ENCODE measurements at places on chromosomes 7 and 10. TPM values are rescaled to one million over a fixed set of nuclear protein-coding genes. Genes with fewer than 3 reads are reported as not detected.

Gene EPDR1
- 2.0 TPM for total RNA-seq

DNA sequence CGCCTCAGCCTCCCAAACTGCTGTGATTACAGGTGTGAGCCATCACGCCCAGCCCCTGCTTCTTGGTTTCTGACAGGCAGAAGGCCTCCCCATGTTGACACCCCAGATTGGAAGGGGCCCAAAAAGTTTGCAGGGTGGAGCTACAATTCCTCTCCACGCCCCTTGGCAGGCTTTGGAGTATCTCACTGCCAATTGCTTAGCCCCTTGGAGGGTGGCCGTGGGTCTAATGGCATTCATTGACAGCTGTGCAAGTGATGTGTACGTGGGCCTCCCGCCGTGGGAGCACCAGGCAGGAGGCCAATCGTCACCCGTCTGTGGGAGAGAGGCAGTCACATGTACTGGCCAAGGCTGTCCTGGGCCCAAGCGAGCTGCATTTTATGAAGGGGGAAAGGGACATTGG, 73.7 kb upstream of the PPIF start:
- peaks cover 62% of the 10 kb centered on the region for H3K4me1 ChIP-seq
- no peak overlapping the region for H3K4me3 ChIP-seq
- no peak for DNase-seq
- H3K36me3 ChIP-seq, result peaks cover 16% of the 10 kb centered on the region
- H3K27me3 ChIP-seq, result no peaks in the 10 kb centered on the region

Gene BMS1
- 10.4 TPM for total RNA-seq

Gene DUSP5
- total RNA-seq, result 69.6 TPM

GRCh38 chr7:150400008-150400787, 21.1 kb downstream of the ZNF775 start:
- H3K4me1 ChIP-seq, result peaks cover 15% of the 10 kb centered on the region
- H3K27ac ChIP-seq, result no peak overlapping the region
- H3K27me3 ChIP-seq, result no peaks in the 10 kb centered on the region
- no peak overlapping the region for H3K4me3 ChIP-seq
- DNase-seq, result no peak

- H3K27ac ChIP-seq, result no peak overlapping the region
- no peak for DNase-seq
- H3K27me3 ChIP-seq, result no peaks in the 10 kb centered on the region
- no peak overlapping the region for H3K4me3 ChIP-seq
- H3K4me1 ChIP-seq, result no peaks in the 10 kb centered on the region
Measured at GRCh38 chr10:71585564-71586290, 133.9 kb downstream of the C10orf105 start.

Gene RBM33
- 182 TPM for total RNA-seq

GRCh38 chr10:124007102-124007772, 86.2 kb downstream of the CHST15 start:
- DNase-seq, result no peak
- no peaks in the 10 kb centered on the region for H3K27me3 ChIP-seq
- no peak overlapping the region for H3K27ac ChIP-seq
- H3K36me3 ChIP-seq, result no peaks in the 10 kb centered on the region
- no peak overlapping the region for H3K4me3 ChIP-seq
- H3K4me1 ChIP-seq, result no peaks in the 10 kb centered on the region

DNA sequence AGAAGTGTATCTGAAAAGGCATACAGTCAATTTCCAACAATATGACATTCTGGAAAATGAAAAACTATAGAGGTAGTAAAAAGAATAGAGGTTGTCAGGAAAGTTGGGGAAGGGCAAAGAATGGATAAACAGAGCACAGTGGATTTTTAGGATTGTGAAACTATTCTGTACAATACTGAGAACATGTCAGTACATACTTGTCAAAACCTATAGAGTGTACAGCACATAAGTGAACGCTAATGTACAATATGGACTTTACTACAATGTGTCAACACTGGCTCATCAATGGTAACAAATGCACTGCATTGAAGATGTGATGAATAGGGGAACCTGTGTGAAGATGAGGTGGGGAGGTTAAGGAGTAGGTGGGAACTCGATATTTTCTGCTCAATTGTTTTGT, 483.0 kb upstream of the PFKP start:
- no peak overlapping the region for H3K4me3 ChIP-seq
- H3K27me3 ChIP-seq, result no peaks in the 10 kb centered on the region
- no peaks in the 10 kb centered on the region for H3K36me3 ChIP-seq
- H3K4me1 ChIP-seq, result no peaks in the 10 kb centered on the region

- no peak overlapping the region for H3K27ac ChIP-seq
- H3K4me1 ChIP-seq, result no peaks in the 10 kb centered on the region
- no peak for DNase-seq
- no peaks in the 10 kb centered on the region for H3K36me3 ChIP-seq
- no peaks in the 10 kb centered on the region for H3K27me3 ChIP-seq
Measured at GRCh38 chr7:45585628-45586027, 11.5 kb downstream of the ADCY1 start.

DNA sequence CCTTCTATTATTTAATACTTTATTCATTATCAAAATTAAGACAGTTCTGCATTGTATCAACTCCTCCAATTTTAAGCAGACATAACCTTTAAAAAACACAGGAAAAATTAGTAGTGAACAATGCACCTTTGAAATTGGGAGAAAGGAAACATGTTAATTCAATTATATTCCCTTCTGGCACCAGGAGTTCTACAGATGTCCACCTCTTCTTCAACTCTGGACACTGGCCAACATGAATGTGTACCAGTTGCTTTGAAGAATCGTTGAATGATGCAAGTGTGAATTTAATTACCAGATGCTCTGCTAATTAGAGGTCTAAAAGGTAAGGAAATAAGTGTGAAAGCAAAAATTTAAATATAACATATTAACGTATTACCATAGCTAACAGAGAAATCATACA, 206.7 kb upstream of the IGFBP3 start:
- H3K4me3 ChIP-seq, result no peak overlapping the region
- DNase-seq, result no peak
- no peaks in the 10 kb centered on the region for H3K27me3 ChIP-seq
- no peak overlapping the region for H3K27ac ChIP-seq
- H3K36me3 ChIP-seq, result no peaks in the 10 kb centered on the region

GRCh38 chr7:10888861-10889260, 84.8 kb upstream of the PHF14 start:
- no peaks in the 10 kb centered on the region for H3K27me3 ChIP-seq
- peak; percentile 45 for DNase-seq
- H3K4me3 ChIP-seq, result no peak overlapping the region
- peaks cover 13% of the 10 kb centered on the region for H3K4me1 ChIP-seq
- H3K27ac ChIP-seq, result no peak overlapping the region

DNA sequence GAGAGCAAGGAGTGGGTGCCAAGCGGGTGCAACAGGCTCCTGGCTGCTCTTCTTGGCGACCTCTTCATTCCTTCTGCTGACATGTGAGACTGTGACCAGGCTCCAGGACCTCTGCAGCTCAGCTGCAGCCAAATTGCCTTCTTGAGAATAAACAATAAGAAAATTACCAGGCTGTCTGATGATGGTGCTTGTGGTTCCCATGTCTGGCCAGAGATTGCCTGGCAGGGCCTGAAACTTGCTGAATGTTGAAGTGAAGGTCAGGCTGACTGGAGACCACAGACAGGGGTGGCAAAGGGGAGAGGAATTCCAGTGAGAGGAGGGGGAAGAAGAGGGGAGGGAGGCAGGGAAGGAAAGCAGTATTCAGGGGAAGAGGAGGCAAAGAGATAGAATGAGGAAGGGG, 497.4 kb upstream of the PODXL start:
- no peaks in the 10 kb centered on the region for H3K27me3 ChIP-seq
- H3K4me1 ChIP-seq, result no peaks in the 10 kb centered on the region
- no peak overlapping the region for H3K4me3 ChIP-seq
- no peaks in the 10 kb centered on the region for H3K36me3 ChIP-seq
- no peak overlapping the region for H3K27ac ChIP-seq

DNA sequence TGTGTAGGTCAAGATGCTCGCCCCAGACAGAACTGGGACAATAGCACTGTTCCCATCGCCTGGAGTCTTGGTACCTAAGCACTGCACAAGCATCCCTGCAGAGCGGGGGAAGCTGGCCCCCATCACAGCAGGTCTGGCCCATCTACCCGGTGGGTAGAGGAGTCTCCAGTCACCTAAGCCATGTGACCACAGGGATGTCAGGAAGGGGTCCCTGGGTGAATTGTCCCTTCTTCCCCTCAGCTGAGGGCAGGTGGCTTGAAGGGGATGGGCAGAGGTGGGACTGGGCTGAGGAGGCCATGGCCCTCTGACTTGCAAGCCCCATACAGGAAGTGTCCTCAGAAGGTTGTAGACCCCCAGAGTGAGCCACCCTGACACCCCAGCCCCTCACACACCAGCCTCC, 39.7 kb downstream of the FRMPD2 start:
- no peak overlapping the region for H3K4me3 ChIP-seq
- H3K4me1 ChIP-seq, result no peaks in the 10 kb centered on the region
- H3K36me3 ChIP-seq, result no peaks in the 10 kb centered on the region
- DNase-seq, result no peak
- H3K27me3 ChIP-seq, result no peaks in the 10 kb centered on the region

Gene HOXA10
- total RNA-seq, result 3.3 TPM

Gene OR9A2
- not detected for total RNA-seq

DNA sequence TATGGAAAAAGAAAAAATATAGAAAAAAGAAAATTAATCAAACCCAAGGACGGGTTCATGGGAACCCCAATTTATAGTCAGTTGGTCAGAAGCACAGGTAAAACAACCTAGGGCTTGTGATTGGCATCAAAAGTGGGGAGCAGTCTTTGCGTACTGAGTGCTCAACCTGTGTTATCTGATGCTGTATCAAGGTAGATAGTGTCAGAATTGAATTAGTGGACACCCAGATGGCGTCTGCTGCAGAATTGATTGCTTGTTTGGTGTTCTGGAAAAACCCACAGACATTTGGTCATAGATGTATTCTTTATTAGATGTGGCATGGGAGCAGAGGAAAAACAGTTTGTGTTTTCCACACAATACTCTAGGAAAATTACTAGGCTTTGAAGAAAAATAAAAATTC, 39.6 kb downstream of the NEUROG3 start:
- no peaks in the 10 kb centered on the region for H3K4me1 ChIP-seq
- H3K4me3 ChIP-seq, result no peak overlapping the region
- peaks cover 4% of the 10 kb centered on the region for H3K27me3 ChIP-seq
- no peak for DNase-seq

GRCh38 chr10:68196701-68197100, 35.2 kb downstream of the ATOH7 start:
- no peaks in the 10 kb centered on the region for H3K4me1 ChIP-seq
- peaks cover 4% of the 10 kb centered on the region for H3K27me3 ChIP-seq

GRCh38 chr7:86950360-86950759, 109.1 kb downstream of the ELAPOR2 start:
- no peaks in the 10 kb centered on the region for H3K27me3 ChIP-seq
- H3K36me3 ChIP-seq, result no peaks in the 10 kb centered on the region
- DNase-seq, result no peak
- peaks cover 7% of the 10 kb centered on the region for H3K4me1 ChIP-seq
- H3K4me3 ChIP-seq, result no peak overlapping the region
- no peak overlapping the region for H3K27ac ChIP-seq
